ENCODE measurements at places on chromosomes 6 and 20.
A peak's percentile ranks its signal among the peaks of the same experiment; 100 is the strongest.

GRCh38 chr20:57930351-57930750 is 220.5 kb upstream of the PMEPA1 start:
- DNase-seq = no peak

DNA sequence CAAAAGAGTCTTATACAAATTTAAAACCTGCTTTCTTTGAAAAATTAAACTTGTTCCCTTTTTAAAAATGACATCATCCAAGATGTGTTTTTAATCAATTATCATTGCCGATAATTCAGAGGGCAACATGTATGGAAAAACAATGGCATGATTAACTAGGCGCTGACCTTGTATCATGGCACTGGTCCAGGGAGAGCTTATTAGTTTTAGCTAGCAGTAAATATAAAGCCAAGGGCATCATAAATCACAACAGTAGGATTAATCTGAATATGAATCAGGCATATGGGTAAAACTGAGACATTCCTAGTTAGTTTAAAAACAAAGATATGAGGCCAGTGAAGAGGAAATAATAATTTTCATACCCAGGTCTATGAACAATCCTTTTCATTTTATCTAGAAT is 374.0 kb downstream of the HDGFL1 start:
- DNase-seq = no peak

DNA sequence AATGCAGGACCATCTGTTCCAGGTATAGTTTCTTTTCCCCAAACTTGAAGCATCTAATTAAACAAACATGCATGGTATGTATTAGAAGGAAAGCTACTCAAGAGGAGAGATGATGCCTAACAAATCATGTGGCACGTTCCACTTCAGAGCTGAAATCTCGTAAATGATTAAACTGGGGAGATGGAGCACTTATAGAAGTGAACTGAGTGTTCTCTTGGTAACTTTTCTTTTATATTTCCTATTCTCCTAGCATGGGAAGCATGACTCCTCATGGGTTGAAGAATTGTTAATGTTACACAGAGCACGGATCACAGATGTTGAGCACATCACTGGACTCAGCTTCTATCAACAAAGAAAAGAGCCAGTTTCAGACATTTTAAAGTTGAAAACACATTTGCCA is 61.1 kb downstream of the CCN2 start:
- DNase-seq = no peak

DNA sequence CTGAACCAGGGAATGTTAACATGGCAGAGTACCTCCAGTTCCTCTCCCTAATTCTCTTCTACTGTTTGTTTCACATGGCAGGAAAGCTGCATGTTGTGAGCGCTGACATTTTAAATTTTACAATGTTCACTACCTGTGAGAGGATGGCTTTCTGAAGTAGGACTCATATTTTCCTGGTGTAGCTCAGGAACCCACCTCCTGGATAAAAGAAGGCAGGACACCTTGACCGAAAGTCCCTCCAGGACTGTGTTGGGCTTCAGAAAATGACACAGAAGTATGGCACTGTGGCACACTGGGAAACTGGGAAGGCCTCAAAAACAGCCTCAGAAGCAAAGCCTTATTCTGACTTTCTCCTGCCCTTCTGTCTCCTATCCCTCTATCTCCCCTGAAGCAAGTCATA is 33.3 kb downstream of the PTPRK start:
- DNase-seq = no peak

DNA sequence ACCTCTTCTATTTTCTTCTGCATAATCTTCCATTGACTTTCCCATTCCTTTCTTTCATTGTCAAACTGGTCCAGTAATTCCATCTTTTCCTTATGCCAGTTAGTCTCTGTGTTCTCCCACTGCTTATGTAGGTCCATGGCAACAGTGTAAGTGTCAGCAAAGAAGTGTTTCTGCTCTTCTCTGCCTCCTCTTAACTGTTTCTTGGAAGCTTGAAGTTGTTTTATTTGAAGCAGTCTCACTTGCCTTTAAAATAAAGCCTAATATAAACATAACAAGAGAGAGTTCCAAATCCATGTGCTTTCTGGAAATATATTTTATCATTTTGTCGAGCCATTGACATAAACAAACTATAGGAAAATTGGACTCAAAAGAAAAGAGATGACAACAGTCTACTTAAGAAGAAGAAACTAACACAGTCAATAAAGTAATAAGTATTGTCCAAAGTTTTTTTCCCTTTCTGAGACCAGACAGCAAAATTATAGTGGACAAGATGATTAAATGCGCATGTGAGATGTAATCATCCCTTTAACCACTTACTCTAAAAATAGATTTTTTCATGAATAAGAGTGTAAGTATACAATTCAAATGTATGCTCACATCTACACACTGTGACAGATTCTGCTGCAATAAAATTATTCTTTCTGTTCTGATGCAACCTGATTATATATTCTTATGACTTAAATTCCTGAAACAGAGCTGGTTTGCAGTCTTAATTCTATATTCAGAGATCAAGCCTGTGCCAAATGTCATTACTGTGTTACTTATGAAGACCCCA is 5.2 kb downstream of the KIAA0408 start:
- DNase-seq = no peak

- no peak for DNase-seq
These were observed 6.2 kb downstream of the ZNF337 start for GRCh38 chr20:25690427-25690826.

- peak; percentile 59 for DNase-seq
These were observed 8.8 kb downstream of the SLC17A9 start for GRCh38 chr20:62961310-62961783.

GRCh38 chr6:71045296-71045695 is 88.4 kb upstream of the B3GAT2 start:
- no peak for DNase-seq

Data from spleen (tissue), 13 donors.